Midbrain (tissue), 1 donor: ENCODE measurements at places on chromosomes 4 and X.

- DNase-seq = no peak
These were observed 64.7 kb downstream of the DHX15 start for GRCh38 chr4:24519649-24520048.

- no peak for DNase-seq
These were observed 31.5 kb downstream of the TEC start for GRCh38 chr4:48237996-48238645.

GRCh38 chrX:92270936-92271855 lies 492.0 kb downstream of the PCDH11X start:
- no peak for DNase-seq

DNA sequence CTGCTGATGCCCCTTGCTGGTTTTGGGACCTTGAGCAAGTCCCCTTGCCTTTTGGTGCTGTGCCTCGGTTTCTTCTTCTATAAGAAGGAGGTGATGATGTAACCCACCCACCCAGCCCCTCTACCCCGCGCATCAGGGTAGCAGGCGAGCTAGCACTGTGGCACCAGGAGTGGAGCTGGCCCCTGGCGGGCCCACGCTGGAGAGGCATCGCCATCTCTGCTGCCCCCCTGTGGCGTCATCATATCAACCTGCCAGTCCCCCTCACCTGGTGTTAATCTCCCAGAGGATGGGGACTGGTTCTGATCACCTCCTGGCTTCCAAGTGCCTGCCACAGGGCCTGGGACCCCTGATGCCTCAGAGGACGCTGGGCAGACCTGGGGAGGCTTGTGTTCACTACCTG lies 6.3 kb upstream of the SORCS2 start:
- DNase-seq = no peak

DNA sequence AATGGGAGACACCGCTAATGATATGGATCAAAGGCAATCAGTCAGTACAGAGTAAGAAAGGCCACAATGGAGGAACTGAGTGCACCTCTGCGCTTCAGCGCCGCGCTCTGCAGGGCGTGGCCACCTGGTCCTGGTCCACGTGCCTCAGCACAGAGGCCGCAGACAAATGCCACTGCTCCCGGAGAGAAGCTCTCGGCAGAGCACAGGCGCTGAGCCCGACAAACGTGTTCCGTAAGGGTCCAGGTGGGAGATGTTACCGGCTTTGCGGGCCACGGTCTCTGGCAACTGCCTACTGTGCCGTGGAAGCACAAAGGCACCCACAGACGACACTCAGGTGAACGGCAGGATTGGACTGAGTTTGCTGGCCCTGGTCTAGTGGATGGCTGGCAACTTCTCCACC lies 68.9 kb downstream of the ACOX3 start:
- DNase-seq = no peak

DNA sequence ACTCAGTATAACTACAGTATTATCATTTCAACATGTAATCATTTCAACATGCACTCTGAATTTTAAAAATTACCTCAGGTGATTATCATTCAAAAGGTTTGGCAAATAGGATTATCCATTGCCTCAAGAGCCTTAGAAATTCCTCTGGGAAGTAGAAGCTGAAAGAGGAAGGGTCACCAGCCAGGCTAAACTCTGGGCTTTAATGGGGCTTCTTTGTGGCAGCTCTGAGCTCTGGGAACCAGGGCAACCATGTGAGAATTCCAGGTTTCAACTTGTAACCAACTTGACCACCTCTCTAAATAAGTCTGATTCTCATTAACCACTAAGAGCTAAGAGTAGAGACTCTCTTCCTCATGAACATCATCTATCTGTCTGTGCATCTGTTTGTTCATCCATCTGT lies 117.2 kb upstream of the MED14 start:
- no peak for DNase-seq

GRCh38 chr4:184764601-184765000 lies 30.7 kb upstream of the CENPU start:
- no peak for DNase-seq

DNA sequence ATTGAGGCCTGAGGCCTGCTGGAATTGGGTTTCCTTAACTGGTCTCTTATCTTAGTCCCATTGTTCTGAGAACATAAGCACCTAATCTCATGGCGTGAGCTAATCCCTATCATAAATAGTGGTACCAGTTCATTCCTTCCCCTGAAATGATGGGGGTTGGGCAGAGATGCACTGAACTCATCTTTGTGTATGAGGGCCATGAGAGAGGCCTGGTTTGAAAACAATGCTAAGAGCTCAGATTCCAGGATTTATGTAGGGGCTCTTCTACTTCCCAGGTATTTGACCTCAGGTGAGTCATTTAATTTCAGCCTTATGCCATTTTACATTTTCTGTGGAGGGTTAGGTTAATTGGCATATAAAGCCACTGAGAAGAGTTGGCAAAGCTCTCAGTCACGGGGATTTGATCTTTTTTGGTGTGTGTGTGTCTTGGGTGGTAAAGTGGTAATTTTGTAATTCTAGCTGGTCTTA lies 4.4 kb downstream of the RBM3 start:
- DNase-seq = no peak

DNA sequence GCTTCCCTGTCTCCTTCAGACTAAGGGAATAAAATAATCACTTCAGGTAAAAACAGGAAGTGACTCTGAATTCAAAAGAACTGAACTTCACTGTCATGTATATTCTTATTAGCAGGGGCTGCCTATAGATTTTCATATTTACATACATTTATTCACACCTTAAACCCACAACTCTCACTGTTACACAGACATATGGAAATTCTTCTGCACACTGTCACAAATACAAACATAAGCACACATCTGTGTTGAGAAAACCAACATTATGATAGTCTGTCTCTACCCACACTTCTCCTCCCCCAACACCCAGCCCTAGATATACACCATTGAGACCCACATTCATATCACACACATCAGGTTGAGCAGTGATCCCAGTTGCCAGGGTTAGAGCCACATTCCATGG lies 5.7 kb upstream of the FGF16 start:
- DNase-seq = no peak

GRCh38 chr4:23374259-23374658 lies 515.6 kb downstream of the PPARGC1A start:
- no peak for DNase-seq

GRCh38 chrX:23819385-23820234 lies 36.6 kb downstream of the SAT1 start:
- no peak for DNase-seq

DNA sequence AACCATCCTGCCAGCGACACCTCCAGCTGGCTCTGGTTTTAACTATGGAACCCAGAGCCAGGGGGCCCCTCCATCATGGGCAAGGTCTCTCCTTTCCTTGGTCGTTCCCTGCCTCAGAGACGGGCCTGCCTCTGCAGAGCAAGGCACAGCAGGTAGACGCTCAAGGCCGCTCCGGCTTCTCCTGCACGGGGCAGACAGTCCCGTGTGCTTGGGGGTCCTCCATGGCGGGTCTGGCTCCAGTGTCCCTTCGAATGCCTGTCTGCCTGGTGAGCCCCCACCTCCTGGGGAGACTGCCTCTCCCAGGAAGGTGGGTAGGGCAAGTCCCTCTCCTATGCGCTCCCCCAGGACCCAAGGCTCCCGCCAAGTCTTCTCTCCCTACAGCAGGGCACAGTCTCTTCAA lies 71.5 kb downstream of the ACOX3 start:
- no peak for DNase-seq

GRCh38 chr4:146763560-146763959 lies 124.9 kb downstream of the POU4F2 start:
- no peak for DNase-seq

DNA sequence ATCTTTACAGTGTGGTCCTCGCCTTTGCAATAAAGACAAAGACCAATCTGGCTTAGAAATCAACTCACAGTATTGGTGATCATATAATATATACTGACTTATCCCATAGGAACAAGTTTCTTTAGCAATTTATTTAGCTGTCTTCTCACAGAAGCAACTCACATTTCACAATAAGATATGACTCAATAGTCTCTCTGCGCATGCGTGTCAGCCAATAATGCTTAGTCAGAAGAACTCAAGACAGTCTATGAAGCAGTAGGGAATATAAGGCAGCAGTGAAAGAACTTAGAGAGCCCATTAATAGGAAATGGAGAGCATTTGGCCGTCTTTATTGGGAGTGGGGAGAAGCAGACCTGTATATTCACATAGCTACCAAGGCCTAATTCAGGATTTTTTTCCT lies 216.7 kb downstream of the IL13RA2 start:
- DNase-seq = no peak

DNA sequence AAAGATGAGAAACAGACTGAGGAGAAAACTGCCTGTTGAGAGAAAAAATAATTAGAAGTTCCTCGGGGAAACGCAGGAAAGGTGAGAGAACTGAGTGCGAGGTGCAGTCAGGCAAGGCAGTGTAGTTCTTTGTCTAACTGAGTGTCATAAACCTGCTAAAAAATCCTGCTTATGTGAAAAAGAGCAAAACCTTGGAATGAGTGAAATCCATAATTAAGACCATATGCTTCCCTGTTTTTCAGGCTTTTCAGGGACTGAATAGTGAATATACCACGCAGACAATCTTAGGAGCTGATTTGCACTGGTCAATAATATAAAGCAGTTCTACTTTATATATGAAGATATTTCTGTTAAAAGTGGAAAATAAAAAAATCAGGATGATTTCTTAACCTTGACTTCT lies 104.9 kb downstream of the RASGEF1B start:
- no peak for DNase-seq

GRCh38 chrX:69124108-69124507 lies 41.1 kb downstream of the PJA1 start:
- no peak for DNase-seq

GRCh38 chr4:185741795-185742194 lies 70.2 kb downstream of the SORBS2 start:
- no peak for DNase-seq

GRCh38 chrX:39616098-39616729 lies 481.5 kb downstream of the BCOR start:
- DNase-seq = no peak

GRCh38 chrX:3449287-3449686 lies 102.8 kb upstream of the MXRA5 start:
- no peak for DNase-seq

- no peak for DNase-seq
These were observed 638.4 kb downstream of the IL1RAPL1 start for GRCh38 chrX:29225670-29226069.

DNA sequence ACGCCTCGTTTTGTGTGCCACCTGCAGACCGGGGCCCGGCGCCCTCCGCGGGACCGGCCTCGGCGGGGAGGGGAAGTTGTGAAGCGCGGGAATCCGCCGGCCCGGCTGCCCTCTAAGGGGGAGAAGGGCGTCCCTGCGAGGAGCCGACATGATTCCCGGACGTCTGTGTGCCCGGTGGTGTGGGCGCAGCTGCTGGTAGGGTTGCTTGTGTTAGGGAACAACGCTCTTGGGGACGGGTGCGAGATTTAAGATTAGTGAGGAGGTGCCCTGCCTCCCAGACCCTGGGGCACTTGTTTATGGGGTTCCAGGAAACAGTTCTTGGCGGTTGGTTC lies 627 bp downstream of the CDKN2AIP start:
- DNase-seq = no peak

DNA sequence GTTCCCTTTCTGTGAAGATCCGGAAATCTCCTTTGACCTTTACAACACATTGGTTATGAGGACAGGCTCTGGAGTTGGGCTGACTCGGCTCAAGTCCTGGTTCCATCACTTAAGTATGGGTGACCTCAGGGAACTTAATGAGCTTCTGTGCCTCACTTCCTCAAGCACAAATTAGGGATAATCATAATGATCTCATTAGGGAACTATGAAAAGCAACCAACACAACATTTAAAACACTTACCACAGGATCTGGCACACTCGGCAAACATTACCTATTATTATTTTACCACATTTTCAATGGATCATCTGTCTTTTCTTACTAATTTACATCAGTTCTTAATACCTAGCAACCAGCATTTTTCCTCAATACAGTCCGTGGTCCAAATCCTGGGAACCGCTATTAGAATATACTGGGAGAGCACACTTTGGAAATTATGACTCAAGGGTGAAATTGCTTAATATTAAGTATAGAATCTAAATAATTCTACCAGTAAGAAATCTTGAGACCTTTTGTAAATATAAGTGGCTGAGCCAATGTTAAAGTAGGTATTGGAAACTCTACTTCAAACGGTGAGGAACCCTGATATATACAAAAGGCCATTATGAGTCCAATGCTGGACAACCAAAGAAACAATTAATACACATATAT lies 19.6 kb downstream of the ADGRA3 start:
- no peak for DNase-seq

GRCh38 chrX:129961180-129962083 lies 21.0 kb upstream of the BCORL1 start:
- DNase-seq = no peak

DNA sequence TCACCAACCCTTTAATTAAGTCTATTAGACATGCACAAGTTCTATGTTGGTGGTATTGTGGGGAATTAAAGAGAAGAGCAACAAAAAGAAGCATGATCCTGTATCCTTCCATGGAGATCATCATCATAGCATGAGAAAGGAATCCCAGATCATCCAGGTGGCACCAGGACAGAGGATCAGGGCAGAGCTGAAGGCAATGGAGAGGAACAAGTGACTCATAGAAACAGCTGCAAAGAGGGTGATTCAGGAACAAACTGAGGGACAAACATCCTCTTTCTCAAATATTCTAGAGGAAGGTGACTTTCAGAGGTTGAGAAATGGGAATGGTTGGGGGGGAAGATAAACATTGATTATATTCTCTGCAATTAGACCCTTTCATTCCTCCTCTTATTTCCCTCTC lies 105.5 kb upstream of the OTUD4 start:
- DNase-seq = no peak

DNA sequence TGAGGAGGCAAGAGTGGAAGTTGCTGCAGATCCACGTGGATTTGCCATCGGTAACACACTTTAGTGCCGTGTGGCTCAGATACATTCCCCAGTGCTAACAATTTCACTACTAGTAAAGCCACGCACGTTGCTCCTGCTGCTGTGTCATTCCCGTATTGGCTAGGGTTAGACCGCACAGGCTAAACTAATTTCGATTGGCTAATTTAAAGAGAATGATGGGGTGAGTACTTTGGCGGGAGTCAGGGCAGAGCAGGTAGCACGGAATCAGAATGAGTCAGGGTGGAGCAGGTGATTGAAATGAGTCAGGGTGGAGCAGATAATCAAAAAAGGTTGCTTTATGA lies 1337.5 kb downstream of the FSTL5 start:
- no peak for DNase-seq

DNA sequence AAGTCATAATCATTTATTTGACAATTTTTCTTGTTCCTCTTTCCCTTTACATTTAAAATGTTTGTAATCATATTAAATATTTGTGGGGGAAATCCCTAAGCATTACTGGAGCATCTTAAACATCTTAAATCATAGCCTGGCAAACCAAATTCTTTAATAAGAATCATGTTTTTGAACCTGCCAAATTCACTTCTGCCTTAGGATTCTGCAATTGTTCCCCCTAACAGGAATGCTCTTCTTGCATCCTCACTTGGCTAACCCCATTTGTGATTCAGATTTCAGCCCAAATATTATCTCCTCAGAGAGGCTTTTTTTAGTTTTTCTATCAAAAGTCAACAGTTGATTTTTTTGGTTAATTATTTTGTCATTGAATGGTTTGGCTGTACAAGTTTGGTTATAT lies 241.1 kb downstream of the MAPK10 start:
- no peak for DNase-seq

DNA sequence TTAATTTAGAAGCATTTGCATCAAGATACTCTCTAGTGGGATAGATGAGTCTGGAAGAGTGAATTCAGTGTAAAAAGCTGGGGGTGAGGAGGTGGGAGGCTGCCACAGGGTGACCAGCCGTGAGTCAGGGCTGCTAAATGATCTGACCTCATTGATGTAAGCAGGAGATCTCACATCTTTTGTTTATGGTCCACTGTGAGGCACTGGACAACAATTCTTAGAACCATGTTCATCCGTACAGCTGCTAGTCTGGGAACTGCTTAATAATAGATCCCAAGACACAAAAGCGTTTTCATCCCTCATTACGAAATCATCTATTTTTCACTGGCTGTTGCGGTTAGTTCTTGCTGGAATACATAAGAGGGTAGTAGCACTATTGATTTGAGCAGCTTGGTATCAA lies 14.1 kb downstream of the KLF3 start:
- peak; percentile 61 for DNase-seq
